ENCODE measurements at places on chromosomes 6 and 20.

DNA sequence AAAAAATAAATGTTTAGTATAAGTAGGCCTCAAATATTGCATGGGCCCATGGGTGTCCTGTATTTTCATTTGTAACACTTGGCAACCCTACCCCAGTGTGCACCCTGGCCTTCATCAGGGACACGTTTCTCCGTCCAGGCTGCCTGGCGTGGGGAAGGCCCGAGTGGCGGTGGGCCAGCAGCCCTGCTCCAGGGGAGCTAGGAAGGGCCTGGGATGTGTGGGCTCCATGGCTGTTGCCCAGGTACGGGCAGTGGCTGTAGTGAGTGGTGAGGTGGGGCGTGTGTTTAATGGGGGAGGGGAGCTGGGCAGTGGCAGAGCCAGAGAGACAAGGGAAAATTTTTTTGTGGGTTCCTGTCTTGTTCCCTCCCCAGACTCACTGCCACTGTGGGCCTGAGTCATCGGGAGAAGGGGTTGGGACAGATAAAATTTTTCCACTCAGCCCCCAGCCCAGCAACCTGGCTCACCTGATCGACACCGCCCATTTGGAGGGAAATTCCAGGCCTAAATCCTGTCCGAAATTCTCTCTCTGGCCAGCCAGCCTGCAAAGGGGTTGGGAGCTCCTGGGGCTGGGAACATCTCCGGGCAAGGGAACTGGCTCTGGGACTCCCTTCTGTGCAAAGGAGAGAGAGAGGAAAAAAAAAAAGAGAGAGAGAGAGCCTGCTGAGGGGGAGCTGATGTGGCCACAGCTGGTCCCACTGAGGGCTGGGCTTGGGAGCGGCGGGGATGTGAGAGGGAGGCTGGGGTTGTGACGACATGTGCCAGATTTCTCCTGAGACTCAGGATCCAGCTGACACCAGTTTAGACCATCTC lies 32.5 kb upstream of the VEGFA start:
- no peak for DNase-seq

GRCh38 chr20:3248993-3249347 lies 10.0 kb upstream of the SLC4A11 start:
- DNase-seq: no peak

- no peak for DNase-seq
Measured at GRCh38 chr6:28747631-28748157, 176.1 kb downstream of the TRIM27 start.

- peak; percentile 11 for DNase-seq
Measured at GRCh38 chr6:83536034-83536646, 23.8 kb downstream of the PRSS35 start.

DNA sequence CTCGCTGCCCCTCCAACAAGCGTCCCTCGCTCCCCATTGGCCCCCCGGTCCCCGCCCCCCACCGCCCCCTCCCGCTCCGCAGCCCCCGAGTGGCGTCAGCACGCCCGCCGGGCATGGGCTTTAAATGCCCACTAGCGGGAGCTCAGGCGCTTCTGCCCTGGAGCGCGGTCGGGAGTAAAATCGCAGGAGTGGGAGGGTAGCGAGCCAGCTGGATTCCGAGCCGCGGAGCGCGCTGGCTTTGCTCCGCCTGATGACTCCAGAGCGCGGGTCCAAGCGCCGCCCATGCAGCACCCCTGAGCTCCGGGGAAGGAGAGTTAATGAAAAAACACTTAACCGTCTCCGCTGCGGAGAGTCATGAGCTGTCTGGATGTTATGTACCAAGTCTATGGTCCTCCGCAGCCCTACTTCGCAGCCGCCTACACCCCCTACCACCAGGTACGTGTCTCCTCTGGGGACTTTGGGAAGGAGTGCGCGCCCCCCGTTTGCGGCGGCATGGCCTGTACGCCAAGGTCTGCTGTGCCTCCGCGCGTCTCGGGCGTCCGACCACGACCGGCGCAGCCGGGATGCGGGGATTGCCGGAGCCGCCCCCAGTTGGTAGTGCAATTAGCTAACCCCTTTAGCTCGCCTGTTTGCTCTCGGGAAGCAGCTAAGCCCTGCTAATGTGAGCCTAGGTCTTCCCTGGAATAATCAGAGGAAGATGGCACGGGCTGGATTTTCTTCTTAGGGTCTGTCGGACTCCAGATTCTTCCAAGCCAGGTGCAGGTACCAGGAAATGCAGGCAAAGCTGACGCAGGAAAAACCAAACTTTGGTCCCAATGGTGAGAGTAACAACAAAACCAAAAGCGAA lies at the start of gene VGLL2:
Gene VGLL2, plus strand, starts transcription at position 149 of the 847 bp plus-strand sequence. Its CDS starts 206 bp downstream, at position 355.
- no peak for DNase-seq

DNA sequence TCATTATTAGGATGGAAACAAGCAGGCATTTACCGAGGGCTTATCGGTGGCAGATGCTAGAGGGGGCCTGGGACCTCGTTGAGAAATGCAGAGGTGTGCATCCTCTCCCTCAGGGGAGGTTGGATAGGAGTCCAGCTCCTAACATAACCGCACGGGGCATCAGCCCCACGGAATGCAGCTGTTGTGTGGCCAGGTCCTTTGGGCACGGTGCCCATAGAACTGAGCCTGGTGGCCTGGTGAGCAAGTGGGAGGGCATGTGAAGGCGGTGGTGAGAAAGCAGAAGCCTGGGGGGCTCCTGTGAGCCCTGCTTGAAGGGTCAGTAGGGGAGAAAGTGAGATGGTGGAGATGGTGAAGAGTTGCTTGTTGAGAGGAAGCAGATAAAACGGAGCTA lies 143.7 kb downstream of the CDH26 start:
- no peak for DNase-seq

- DNase-seq: no peak
Measured at GRCh38 chr6:24451581-24452388, 37.6 kb downstream of the GPLD1 start.

DNA sequence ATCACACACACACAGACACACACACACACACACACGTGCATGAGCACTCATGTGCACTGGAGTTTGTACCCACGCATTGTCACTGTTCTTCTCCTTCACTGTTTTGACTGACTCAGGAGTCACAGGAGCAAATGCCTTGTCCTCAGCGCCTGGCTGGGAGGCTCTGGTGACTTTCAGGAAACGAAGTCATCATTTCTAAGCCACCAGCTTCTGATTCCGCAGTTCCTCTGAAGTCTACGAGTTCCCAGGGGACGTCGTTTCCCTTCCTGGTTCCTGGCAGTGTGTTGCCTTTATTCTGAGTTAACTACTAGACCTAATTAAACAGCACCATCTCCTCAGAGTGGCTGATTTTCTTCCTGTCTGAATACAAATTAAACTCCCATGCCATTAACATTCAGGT lies 82.2 kb upstream of the PMEPA1 start:
- DNase-seq: no peak

- no peak for DNase-seq
Measured at GRCh38 chr20:63084563-63084927, 77.8 kb upstream of the BHLHE23 start.

DNA sequence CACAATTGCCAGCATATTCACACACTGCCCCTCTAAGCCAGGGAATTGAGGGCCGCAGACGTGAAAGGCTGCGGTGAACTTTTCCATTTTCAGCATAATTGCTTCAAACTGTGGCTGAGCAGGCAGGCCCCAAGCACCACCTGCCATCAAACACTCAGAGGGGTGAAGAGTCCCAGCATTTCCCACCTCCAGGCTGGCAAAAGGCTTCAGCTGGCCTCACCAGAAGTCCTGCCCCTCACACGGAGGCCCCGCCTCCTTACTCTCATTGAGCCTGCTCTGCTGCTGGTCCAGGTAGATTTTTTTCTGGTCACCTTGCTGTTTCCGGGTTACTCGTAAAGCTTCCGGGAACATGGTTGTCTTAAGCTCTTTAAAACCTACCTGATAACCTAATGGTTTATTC lies 52.0 kb upstream of the PRELID3B start:
- no peak for DNase-seq

DNA sequence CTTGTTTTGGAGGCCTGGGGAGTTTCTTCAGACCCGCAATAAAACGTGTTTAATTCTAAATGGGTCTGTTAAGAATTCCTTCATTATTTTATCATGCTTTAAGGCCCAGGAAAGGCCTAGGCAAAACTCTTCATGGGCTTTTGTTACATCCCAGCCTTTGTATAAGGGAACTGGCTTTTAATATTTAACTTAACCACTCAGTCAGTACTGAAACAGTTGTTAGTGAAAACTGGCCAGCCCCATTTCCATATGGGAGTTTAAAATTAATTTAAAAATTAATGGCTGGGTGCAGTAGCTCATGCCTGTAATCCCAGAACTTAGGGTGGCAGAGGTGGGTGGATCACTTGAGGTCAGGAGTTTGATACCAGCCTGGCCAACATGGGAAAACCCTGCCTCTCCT lies 213.2 kb upstream of the FKBP1C start:
- no peak for DNase-seq

GRCh38 chr6:163729127-163729872 lies 314.8 kb downstream of the QKI start:
- DNase-seq: no peak

GRCh38 chr6:167850782-167851181 lies 24.1 kb downstream of the AFDN start:
- DNase-seq: no peak

- DNase-seq: no peak
Measured at GRCh38 chr6:90811596-90812226, 224.8 kb upstream of the MAP3K7 start.

DNA sequence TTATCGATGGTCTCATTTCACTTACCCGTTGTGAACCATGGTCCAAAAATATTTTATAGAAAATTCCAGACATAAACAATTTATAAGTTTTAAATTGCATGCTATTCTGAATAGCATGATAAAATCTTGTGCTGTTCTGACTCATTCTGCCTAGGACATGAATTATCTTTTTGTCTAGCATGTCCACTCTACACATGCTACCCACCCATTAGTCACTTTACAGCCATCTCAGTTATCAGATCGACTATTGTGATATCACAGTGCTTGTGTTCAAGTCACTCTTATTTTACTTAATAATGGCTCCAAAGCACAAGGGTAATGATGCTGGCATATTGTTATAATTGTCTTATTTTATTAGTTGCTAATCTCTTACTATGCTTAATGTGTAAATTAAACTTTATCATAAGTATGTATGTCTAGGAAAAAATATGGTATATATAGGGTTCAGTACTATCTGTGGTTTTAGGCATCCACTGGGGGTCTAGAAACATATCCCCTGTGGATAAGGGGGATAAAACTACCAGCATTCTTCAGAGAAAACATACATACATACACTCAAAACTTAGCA lies 252.0 kb upstream of the HTR1E start:
- DNase-seq: no peak

- DNase-seq: no peak
Measured at GRCh38 chr6:23180504-23181293, 611.3 kb downstream of the HDGFL1 start.

DNA sequence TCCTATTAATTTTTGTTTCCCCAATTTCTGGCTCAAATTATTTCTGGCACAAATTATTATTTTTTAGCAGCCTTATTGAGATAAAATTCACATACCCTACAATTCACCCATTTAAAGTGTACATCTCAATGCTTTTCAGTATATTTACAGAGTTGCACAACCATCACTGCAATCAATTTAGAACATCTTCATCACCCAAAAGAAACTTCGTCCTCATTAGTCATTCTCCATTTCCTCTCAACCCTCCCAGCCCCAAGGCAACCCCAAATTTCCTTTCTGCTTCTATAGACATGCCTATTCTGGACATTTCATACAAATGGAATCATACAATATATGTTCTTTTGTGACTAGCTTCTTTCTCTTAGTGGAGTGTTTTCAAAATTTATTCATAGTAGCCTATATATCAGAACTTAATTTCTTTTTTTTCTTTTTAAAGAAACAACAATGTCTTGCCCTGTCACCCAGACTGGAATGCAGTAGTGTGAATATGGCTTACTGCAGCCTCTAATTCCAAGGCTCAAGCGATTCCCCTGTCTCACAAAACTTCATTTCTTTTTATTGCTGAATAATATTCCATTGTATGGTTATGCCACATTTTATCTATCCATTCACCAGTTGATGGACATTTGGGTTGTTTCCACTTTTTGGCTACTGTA lies 84.5 kb downstream of the DNAH8 start:
- no peak for DNase-seq

- no peak for DNase-seq
Measured at GRCh38 chr20:6562111-6562510, 205.4 kb upstream of the BMP2 start.

DNA sequence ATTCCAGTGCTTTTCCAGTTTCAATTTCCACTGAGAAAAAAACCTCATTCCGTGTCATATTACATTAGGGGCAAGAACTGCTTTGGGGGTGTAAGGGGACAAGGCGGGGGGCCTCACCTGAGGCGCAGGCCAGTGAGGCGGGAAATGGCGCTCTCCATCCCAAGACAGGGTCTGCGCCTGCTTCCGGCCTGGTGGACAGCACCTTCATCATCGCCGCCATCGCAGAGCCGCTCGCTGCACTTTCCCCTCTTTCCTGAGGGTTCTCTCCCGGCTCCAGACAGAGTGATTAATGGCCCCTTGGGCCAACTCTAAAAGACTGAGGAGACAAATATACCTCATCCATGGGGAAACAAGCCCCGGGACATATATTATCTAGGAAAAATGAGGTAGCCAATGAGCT lies 270.0 kb upstream of the SOX4 start:
- no peak for DNase-seq

- DNase-seq: peak; percentile 14
Measured at GRCh38 chr20:33947709-33948295, 45.9 kb upstream of the RALY start.

- no peak for DNase-seq
Measured at GRCh38 chr20:62392077-62392418, 5.1 kb downstream of the RPS21 start.

GRCh38 chr6:21595285-21596144 lies 2.0 kb downstream of the SOX4 start:
- DNase-seq: no peak

DNA sequence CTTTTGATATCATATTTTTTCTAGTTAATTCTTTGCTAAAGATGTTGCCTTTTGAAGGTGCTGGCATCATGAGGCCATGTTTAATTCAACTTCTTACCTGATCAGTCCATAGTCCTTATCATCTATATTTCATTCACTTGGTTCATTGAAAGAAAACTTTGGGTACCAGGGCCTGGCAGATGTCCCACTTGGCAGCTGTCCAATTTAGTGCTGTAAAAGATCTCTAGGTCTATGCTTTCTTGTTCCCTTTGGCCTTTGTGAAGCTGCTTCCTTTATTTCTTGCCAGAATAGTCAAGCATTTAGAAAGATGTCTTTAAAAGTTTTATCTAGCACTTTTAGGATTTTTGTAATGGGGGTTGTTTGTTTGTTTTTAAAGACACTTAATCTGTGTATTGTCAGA lies 61.7 kb upstream of the EYA4 start:
- no peak for DNase-seq

- DNase-seq: no peak
Measured at GRCh38 chr6:40042232-40042631, 108.0 kb upstream of the MOCS1 start.

DNA sequence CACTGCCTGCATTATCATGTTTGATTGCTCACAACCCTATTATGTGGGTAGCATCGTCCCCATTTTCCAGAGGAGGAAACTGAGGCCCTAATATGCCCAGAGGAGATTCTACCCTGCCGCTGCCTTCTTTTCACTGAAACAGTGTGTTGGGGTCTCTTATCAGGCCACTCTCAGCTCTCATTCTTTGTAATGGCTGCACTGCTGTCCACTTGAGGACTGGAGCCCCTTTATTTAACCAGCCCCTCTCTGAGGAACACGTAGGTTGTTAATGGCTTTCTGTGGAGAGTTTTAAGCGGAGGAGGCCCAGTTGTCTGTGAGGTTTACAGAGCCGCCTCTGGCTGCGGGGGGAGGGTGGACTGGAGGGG lies 32.5 kb downstream of the SRC start:
- no peak for DNase-seq

- no peak for DNase-seq
Measured at GRCh38 chr6:166308033-166308768, at the start of gene PRR18. PRR18 (minus strand) TSS chr6:166308392; CDS start chr6:166308142, 250 bp downstream.

GRCh38 chr6:159079367-159079766 lies 34.6 kb upstream of the TAGAP start:
- no peak for DNase-seq

GRCh38 chr6:41371992-41372831 lies 36.8 kb downstream of the NCR2 start:
- no peak for DNase-seq

Data from effector CD4-positive, alpha-beta T cell (primary cell).